ENCODE measurements at places on chromosomes 3 and 15.

DNA sequence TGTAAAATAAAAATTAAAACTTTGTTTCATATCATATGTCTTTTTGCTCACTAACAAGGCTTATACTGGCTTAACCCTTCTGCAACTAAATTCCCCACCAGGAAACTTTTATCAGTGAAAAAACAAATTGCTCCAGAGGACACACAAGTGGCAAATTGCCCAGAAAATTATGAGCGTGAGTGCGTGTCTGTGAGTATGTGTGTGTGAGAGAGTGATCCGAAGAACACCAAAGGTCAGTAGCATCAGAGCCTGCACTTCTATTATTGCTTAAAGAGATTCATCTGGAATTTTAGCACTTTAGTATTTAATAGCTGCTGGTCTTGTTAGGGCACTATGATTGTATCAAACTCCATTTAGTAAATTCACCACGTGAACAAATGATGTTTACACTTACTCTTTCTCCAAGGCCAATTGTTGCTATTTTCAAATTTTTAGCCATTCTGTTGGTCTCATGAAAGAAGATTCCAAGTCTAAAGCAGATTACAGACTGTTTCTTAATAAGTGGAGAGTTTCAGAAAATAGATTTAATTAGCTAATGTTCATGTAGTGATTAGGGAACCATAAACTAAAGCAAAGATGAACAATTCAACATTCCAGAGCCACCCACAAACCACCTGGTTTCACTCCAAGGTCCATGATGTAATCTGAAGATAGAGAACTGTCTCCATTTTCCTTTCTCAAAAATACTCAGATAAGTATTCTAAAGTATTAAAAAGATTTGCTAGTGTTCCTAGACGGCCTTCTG lies 91.1 kb upstream of the IL12A start:
- no peak for DNase-seq

GRCh38 chr3:58349792-58350626 lies 17.3 kb downstream of the PXK start:
- peak; percentile 59 for DNase-seq

- peak; percentile 66 for DNase-seq
Observed at GRCh38 chr15:38068626-38069391, 134.4 kb downstream of the TMCO5A start.

DNA sequence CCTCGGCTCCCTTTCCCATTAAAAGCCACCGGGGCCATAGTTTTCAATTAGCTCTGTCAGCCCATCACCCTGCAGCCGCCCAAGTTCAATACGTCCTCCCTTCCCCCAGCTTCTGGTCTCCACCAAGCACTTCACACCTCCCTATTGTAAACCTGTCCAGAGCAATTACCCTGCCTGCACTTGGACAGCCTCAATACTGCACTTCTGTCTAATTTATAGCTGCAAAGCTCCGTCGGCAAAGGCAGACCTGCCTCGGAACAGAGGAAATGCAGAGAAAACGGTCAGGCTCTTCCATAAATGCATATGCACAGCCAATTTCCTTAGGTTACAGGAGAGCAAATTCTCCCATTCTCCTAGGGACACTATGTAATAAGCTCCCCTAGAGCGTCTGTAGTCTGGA lies 21.9 kb downstream of the LRIG1 start:
- no peak for DNase-seq

- no peak for DNase-seq
Observed at GRCh38 chr3:136055491-136055890, 90.0 kb downstream of the PPP2R3A start.

- no peak for DNase-seq
Observed at GRCh38 chr3:95311272-95311671, 1248.4 kb downstream of the NSUN3 start.

DNA sequence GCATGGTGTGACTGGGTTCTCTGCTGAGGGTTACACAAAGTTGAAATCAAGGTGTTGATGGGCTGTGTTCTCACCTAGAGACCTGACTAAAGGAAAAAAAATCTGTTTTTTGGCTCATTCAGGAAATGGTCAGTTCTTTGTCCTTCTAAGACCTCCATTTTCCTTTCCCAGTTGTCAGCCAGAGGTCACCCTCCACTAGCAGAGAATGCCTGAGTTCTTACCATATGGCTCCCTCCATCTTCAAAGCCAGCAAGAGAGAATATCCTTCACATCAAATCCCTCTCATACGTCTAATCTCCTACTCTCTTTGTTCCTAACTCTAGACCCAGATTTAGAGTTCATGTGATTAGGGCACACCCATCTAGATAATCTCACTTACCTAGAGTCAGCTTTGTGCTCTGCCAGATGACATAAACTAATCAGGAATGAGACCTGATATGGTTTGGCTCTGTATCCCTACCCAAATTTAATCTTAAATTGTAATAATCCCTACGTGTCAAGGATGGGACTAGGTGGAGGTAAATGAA lies 19.4 kb downstream of the ANKRD28 start:
- DNase-seq, result no peak

All from germinal center (tissue), 1 donor.